ENCODE measurements at places on chromosomes 5 and 9. TPM values are rescaled to one million over a fixed set of nuclear protein-coding genes. Genes with fewer than 3 reads are reported as not detected.

The SLC6A18 gene
- total RNA-seq = not detected

The FUT7 gene
- total RNA-seq = not detected

The CD180 gene
- not detected for total RNA-seq

The PRDM9 gene
- total RNA-seq = not detected

The MAST4 gene
- 13.1 TPM for total RNA-seq

The IL3 gene
- total RNA-seq = not detected

The MARCHF11 gene
- not detected for total RNA-seq

The MAMDC2 gene
- total RNA-seq = 0.30 TPM

The TAF11L11 gene
- not detected for total RNA-seq

The ENDOG gene
- 14.0 TPM for total RNA-seq
